ENCODE measurements at places on chromosomes 4 and X. TPM values are rescaled to one million over a fixed set of nuclear protein-coding genes. Genes with fewer than 3 reads are reported as not detected.

Gene FAM236A
- total RNA-seq = not detected

Gene SPON2
- 4.2 TPM for total RNA-seq

Gene FRAS1
- total RNA-seq = 0.08 TPM

Gene PWWP3B
- not detected for total RNA-seq

Gene CHRDL1
- total RNA-seq = not detected

Gene SAGE1
- total RNA-seq = not detected

Data from activated CD8-positive, alpha-beta memory T cell treated with anti-CD3 and anti-CD28 coated beads for 36 hours (primary cell).